ENCODE measurements at places on chromosomes 5 and 9.

DNA sequence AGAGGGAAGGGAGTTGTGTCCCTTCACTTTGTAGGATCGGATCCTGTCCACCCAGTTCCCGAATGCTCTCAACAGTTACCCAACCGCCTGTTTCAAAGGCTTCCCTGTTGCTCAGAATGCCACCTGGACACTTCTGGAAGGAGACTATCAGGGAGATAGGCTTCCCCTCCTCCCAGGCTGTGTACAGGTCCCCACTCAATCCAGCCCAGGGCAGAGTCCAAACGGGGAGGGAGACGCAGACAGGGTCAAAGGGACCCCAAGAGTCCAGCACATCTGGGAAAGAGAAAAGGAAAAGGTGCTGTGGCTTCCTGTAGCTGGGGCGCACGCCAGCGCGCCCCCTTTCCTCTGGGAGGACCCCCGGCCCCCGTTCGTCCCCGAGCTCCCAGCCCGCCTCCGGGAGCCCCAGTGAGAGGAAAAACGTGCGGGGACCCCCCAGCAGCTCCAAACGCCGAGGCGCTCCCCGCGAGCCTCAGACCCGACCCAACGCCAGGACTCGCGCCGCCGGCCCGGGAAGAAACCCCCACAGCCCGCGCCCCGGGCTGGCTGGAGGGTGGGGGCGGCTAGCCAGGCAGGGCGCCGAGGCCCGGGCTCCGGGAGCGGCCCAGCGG is 640 bp downstream of the SURF4 start:
- DNase-seq = no peak

DNA sequence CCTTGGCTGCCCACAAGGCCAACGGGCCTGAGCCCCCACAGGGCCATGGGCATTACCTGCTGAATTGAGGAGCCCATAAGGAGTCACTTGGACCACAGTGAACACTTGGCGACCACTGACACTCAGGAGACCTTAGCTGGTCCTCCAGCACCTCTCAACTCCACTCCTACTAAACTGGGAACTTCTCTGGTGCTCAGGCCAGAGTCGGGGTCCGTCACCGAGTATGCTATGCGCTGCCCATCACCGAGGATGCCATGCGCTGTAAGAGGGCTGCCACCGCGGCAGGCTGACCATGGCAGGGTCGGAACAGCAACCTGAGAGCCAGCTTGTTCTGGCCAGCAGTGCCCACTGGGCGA is 600 bp upstream of the SQSTM1 start:
- no peak for DNase-seq

GRCh38 chr9:27497883-27498417 is 26.1 kb upstream of the IFNK start:
- DNase-seq = no peak

DNA sequence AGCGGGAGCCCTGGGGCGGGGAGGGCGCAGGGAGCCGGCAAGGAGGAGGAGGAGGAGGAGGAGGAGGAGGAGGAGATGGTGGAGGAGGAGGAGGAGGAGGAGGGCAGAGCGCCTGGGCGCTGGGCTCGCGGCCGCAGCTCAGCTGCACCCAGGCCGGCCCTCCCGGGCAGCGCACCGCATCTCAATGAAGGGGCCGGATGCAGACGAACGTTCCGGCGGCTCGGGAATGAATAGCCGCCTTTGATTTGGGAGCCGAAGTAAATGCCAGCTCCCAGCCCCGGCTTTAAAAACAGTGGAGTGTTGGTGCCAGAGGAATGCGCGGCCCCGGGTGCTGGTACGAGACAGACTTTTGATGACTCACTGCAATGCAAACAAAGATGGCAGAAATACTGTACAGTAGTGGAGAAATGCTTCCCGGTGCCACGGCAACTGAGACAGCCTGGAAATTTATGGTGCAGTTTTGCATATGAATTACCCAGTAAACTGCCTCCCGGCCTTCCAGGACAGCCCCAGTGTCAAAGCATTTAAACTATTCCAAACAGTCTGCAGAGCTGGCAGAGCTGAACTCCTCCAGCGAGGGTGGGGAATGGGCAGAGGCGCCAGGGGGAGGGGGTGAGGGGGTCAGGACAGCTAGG is 43.1 kb downstream of the NACC2 start:
- peak; percentile 87 for DNase-seq
